Activated naive CD4-positive, alpha-beta T cell (primary cell): ENCODE measurements at places on chromosomes 12 and 14.

GRCh38 chr12:24746006-24746671 lies 202.8 kb downstream of the BCAT1 start:
- no peak for DNase-seq

DNA sequence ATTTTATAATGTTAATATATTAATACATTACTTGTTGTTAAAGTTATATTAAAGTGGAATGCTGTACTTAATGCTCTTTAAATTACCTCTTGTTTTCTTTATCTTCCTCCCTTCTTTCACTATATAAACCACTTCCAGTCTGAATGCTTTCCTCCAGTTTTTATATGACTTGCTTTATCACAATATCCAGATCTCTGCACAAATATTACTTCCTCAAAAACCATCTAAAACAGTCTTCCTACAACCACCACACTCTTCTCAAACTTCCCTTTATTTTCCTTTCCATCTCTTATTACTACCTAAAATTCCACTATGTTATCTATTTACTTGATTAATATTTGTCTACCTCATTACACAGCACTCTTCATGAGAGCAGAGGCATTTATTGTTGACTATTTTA lies 956.6 kb downstream of the LRFN5 start:
- no peak for DNase-seq

- DNase-seq = no peak
Measured at GRCh38 chr14:69441948-69442347, 42.6 kb upstream of the PLEKHD1 start.

- no peak for DNase-seq
Measured at GRCh38 chr12:12614342-12614741, 2.7 kb downstream of the CREBL2 start.

DNA sequence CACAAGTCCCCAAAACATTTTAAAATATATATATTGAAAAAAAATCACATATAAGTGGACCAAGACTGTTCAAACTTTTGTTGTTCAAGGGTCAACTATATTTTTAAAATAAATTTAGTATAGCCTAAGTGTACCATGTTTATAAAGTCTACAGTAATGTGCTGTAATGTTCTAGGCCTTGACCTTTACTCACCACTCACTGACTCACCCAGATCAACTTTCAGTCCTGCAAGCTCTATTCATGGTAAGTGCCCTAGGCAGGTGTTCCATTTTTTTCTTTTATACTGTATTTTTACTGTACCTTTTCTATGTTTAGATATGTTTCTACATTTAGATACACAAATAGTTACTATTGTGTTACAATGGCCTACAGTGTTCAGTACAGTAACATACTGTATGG lies 23.4 kb upstream of the TMTC1 start:
- no peak for DNase-seq

DNA sequence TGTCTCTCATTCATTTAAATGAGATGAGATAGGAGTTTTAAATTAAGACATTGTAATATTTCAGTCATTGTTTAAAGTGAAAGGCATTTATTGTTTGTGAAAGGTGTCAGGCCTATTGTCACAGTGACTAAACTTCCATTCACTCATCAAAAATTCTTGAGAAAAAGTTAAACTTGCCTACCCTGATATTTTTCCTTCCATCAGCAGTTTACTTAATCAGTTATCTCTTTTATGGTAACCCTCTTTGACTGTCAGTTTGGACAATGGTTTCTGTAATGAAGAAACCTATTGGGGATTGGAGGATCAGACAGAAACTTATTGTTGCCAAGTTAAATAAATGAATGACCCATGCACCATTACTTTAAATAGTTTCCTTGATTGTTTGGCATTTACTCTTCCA lies 241.6 kb downstream of the NUBPL start:
- DNase-seq = no peak
